HS-5 (cell line): ENCODE measurements at places on chromosomes 16 and 17.

- peak; percentile 64 for DNase-seq
Observed at GRCh38 chr16:2008009-2008526, 1.6 kb downstream of the ZNF598 start.

DNA sequence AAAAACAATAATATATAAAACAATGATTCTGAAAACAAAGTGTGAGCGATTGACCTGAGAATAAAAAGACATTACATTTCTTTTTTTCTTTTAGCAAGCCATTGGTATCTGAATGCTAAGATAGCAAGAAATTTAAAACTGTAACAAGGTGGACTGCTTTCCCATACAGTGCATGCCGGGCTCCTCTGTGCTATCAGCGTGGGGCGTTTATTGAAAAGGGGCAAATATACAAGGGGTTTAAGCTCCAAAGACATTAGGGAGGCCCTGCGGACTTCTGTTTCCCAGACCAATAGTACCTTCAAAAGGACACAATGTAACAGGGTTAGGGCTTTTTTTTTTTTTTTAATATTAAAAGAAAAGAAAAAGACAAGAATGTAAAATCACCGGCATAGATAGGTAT is 261.3 kb downstream of the ZFHX3 start:
- DNase-seq = no peak

- no peak for DNase-seq
Observed at GRCh38 chr17:42399948-42400843, 12.0 kb upstream of the STAT3 start.

- no peak for DNase-seq
Observed at GRCh38 chr17:41553987-41554680, 17.7 kb downstream of the KRT9 start.

DNA sequence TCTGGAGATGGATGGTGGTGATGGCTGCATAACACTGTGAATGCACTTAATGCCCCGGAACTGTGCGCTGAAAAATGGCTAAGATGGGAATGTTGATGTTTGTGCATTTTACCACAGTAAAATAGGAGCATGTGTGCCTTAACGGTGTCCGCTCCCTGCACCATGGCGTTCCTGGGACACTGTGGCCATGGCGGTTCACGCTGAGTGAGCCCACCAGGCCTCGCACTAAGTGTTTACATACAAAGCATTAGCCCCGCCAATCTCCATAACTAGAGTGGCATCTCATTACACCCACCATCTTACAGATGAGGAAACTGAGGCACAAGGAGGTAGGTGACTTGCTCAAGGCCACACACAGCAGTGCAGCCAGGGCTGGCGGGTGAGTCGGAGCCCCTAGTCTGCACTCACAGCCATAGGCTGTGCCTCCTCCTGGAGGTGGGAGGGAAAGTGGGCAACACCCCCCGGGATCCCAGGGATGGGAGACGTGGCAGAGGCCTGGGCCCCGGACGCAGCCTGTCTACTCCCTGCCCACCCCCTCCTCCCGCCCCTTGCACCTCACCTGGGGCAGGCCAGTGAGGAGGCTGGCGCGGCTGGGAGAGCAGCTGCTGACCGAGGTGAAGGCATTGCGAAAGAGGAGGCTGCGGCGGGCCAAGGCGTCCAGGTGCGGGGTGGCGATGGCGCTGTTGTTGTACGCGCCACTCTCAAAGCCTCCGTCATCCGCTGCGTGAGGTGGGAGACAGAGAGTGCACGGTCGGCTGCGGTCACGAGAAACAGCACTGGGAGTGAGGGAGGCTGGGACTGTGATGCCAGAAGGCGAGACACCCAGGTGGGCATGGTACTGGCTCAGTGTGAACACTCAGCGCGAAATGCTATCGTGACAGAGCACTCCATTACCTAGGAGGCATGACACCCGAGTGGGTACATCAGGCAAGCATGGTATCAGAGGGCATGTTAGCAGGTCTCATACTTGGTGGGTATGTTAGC is 3.4 kb downstream of the SGSH start:
- DNase-seq = no peak

GRCh38 chr16:27379919-27380318 is 22.1 kb upstream of the IL21R start:
- no peak for DNase-seq

GRCh38 chr17:65696739-65697394 is 135.4 kb upstream of the AXIN2 start:
- DNase-seq = peak; percentile 62

DNA sequence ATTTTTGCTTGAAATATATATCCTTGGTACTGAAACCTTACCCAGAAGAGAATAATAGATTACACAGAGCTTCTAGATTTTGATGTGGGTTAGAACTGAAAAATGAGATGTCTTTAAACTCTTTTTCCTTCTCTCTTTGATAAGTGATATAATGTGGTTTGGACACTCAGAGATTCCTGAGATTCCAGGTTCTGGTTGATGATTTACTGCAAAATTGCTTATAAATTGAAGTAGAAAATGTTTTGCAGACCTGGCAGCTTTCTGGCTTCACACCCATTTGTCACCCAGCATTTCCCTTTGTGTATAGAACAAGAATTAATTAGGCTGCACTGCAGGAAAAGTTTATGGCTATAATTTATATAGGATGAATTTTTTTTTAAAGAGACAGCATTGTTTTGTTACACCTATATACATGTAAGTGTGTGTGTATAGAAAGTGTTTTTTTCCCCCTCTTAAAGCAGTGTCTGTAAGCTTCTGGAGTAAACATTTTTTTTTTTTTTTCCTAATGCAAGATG is 23.5 kb downstream of the AATF start:
- DNase-seq = no peak

DNA sequence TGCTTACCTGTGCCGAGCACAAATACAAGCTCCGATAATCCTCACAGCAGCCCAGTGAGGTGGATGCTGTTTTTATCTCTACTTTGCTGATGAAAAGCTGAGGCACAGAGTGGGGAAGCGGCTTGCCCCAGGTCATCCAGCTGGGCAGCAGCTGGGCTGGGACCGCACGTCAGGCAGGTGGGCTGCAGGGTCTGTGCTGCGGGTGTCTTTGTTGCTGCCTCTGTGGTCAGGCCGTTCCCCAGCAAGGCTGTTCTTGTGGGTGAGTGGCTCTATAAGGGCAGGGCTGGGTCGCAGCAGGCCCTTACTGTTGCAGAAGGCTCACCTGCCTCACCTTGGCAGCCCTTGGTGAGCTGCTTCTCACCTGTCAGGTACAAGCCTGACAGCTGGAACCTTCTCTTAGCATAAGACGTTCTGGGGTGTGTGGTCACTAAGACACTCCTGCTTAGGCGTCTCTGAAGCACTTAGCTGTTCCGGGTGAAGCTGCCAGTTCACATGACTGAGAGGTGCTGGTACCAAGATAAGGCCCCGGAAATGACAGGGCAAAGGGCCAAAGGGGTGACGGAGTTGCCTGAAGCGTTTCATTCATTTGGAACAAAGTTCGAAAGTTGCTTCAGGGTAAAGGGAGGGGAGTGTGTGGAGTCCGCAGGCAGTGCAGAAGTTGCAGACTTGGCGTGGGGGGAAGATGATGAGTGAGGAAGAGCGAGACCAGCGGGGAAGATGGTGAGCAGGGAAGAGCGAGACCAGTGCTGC is 17.4 kb downstream of the IRF8 start:
- DNase-seq = no peak

DNA sequence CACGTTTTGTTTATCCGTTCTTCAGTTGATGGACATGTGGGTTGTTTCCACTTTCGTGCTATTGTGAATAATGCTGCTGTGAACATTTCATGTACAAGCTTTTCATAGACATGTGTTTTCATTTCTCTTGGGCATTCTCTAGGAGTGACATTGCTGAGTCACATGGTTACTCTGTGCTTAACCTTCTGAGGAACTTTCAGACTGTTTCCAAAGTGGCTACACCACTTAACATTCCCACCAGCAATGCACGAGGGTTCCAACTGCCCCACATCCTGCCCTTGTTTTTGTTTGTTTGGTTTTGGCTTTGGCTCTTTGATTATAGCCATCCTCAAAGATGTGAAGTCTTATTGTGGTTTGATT is 14.2 kb upstream of the PEMT start:
- no peak for DNase-seq

DNA sequence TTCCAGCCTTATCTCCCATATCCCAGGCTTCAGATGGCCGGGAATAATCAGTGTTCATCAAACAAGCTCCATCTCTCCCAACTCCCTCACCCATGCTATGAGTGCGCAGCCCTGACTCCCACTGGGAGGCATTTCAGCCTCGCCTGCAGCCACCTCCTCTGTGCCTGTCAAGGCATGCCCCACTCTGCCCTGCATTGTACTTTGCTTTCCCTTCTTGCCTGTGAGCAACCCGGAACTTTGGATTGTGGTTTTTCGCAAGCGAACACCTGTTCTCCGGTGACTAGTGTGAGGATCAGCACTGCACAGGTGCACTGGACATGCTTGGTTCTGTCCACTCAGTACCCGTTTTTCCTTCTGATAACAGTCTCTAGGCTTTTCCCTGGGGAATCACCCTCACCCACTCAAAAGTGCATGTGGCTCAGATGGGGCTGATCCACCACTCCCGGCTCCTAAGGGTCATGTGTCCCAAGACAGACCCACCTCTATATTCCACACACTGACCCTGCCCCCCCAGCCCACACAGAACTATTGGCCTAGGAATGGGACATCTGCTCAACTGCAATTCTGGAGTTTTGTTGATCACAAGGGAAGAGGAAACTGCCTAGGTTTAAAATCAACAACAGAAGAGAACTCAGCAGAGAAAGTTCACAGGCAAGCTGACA is 9.1 kb downstream of the CHST6 start:
- DNase-seq = no peak

GRCh38 chr16:86517652-86518258 is 7.4 kb downstream of the FOXF1 start:
- DNase-seq = no peak

DNA sequence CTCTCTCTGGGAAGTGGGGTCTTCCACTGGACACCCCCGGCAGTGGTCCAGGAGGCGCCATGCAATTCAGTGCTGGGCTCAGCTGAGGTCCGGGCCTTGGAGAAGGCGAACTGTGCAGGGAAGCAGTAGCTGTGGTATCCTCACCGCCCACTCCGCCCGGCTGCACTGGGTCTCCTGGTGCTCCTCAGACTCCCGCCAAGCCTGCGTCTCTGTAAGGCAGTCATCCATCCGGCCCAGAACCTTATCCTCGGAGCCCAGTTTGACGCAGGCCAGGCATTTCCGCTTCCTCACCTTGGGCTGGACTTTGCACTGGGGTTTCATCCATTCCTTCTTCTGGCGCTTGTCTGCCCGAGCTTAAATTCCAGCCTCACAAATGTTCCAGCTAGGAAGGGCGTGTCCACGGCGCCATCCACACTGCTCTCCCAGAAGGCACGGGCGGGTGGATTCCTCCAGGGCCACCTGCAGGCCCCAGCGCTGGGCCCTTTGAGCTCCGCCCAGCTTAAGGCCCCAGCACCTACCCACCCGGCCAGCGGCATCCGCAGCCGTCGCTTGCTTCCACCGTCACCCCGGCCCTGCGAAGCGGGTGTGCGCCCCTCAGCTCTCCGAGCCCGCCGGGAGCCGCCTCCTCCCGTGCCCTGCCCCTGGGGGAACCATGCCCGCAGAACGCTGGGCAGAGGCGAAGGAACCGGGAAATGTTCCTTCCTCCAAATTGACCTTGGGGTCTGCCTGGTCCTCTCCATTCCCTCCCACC is 1884.8 kb downstream of the TP53TG3F start:
- no peak for DNase-seq

GRCh38 chr16:89562939-89563338 is 2.5 kb downstream of the RPL13 start:
- DNase-seq = no peak

DNA sequence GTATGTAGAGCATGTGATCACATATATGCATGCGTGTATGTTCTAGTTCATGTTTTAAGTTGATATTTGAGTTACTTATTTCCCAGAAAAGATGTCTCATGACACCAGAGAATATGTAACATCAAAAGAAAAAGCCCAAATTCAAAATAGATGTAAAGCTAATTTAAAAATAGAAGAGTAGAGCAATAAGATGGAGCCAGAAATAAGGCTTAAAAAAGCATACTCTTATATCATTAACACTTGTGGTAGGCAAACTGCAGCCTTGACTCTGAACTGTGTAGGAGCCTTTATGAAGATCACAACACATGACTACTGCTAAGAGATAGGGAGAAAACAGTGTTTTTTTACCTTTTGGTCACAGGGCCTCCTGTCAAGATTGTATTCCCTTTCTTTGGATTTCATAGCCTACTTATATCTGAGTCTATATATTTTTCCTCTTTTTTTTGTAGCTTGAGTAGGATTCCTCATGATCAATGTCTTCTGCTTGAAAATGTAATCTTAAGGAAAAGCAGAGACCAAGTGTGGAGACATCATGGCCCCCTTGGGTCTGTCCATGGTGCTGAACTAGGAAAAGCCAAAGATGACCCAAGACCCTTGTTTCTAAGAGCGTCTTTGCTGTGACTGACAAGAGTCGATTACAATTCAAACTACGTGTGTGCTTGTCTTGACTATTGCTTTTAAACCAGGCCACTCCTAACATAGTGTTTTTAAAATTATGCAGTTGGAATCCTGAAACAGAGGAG is 390.4 kb downstream of the SHISA9 start:
- no peak for DNase-seq

DNA sequence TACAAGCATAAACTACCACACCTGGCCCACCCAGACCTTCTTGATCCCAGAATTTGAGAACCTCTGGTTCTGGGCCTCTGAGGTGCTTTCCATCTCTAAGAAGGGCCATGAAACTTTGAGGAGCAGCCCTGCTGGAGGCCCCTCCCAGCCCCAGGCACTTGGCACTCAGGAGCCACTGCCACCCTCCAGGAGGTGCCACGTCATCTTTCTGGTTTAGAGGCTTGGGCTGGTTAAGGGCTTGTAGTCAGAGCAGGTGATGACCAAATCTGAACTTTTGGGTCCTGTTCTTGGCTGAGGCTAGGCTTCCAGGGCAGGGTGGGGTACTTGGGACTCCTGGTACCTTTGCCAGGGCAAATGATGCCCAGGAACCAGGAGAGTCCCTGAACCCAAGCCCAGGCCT is 13.8 kb upstream of the DLX4 start:
- no peak for DNase-seq

DNA sequence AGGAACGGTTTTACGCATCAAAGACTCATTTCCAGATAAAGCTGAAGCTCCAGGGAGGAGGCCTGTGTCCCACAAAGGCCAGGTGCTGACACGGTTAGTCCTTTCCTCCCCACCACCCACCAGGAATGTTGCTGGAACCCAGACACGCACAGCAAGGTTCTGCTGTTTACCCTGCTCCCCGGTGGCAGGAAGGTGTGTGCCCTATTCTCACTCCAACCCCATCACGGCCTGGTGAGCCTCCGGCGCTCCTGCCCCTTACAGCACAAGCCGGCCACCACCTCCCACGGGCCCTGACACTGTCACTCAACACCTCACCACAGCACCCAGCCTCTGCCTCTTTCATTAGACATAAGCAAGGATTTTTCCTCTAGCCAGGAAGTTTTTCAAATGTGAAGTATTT is 47.8 kb downstream of the ANKRD11 start:
- DNase-seq = no peak

- no peak for DNase-seq
Observed at GRCh38 chr17:32382526-32383223, 32.7 kb downstream of the ZNF207 start.

DNA sequence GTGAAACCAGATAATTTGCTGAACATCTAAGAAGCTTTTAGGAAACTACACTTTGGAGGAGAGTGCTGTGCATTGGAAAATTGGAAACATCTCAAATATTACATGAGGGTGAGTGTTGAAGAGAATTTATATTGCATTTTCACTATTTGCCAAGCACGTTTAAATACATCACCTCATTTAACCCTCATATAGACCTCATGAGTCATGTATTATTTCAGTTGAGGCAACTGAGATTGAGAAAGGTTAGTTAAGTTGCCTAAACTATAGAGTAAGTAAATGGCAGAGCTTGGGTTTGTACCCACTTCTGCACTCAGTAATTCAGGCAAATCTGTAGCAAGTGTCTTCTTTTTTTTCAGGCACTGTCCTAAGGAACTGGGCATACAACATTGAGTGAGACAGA is 3.7 kb upstream of the NLK start:
- DNase-seq = peak; percentile 24

- no peak for DNase-seq
Observed at GRCh38 chr16:55479430-55480140, 587 bp downstream of the MMP2 start.
